Aorta (tissue), 5 donors: ENCODE measurements at places on chromosomes 2 and 18.

DNA sequence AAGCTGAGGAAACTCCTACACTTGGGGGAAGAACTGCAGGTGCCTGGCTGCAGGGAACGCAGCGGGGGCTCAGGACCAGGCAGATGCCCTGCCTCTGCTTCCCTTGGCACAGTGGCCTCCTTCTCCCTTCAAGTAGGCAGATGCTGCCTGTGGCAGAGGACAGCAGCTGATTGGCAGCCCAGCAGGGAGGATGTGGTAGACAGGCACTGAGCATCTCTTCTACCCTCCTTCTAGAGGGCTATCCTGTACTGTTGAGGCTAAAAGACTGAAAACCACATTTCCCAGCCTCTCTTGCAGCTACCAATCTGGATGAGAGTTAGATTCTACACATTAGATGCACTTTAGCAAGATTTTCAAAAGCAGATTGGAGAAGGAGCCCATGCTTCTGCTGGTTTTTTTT lies 105.7 kb downstream of the MSH2 start:
- H3K36me3 ChIP-seq = no peaks in the 10 kb centered on the region
- no peak overlapping the region for H3K27ac ChIP-seq
- DNase-seq = no peak
- H3K4me1 ChIP-seq = no peaks in the 10 kb centered on the region
- H3K27me3 ChIP-seq = no peaks in the 10 kb centered on the region
- no peak overlapping the region for H3K4me3 ChIP-seq

DNA sequence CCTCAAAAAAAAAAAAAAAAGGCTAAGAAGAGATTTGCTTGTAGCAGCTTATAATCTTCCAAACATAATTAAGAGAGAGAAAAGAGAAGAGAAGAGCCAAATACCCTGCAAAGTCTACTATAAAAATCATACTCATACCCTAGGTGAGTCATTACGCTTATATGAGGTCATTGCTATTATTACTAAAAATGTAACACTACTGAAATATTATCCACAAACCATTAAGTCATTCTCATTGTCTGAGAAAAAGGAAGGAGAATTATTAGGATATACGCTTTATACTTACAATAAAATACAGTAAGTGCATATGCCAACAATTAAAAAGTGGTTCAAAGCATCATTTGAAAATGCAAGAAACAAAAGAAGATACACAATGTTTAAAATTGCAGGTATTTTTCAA lies 66.5 kb downstream of the COLEC12 start:
- no peak overlapping the region for H3K27ac ChIP-seq
- H3K36me3 ChIP-seq = no peaks in the 10 kb centered on the region
- no peak for DNase-seq
- no peaks in the 10 kb centered on the region for H3K27me3 ChIP-seq

- no peak for DNase-seq
- H3K4me1 ChIP-seq = no peaks in the 10 kb centered on the region
- no peaks in the 10 kb centered on the region for H3K27me3 ChIP-seq
- no peaks in the 10 kb centered on the region for H3K36me3 ChIP-seq
- H3K4me3 ChIP-seq = no peak overlapping the region
Observed at GRCh38 chr2:10830641-10831399, 18.2 kb upstream of the PDIA6 start.

GRCh38 chr2:178718988-178719387 lies 88.2 kb downstream of the TTN start:
- no peaks in the 10 kb centered on the region for H3K36me3 ChIP-seq
- H3K27ac ChIP-seq = no peak overlapping the region
- no peak overlapping the region for H3K4me3 ChIP-seq
- H3K4me1 ChIP-seq = no peaks in the 10 kb centered on the region
- DNase-seq = no peak

DNA sequence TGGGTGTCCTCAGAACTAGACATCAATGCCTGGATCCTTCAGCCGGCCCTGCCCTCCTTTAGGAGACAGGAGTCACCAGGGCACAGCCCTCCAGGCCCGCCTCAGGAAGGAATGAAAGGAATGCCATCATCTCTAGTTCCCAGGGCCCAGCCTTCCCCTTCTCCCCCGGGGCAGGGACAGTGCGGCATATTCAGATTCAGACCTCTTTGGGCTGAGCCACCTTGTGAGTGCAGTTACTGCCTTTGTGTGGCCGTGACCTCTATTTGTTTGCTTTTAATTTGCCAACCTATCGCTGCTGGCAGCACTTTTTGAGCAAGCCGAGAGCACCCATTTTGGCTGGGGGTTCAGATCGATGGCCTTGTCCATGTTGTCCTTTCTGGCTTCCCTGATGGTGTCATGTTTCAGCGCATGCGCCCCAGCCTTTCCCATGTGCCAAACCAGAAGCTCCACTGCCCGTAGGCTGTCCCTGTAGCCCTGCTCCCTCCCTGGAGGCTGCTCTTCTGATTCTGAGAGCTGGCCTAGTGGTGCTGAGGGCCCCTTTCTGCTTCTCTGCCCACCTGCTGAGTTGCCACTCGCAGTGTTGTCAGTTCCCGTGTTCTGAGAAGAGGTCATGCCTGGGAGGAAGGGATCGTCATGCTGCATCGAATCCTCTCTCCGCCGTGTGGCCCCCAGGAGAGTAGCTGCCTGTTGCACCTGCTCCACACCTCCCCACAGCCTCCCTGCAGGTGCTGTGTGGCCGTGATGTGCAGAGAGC lies 10.9 kb downstream of the ANKRD23 start:
- H3K27ac ChIP-seq = no peak overlapping the region
- no peaks in the 10 kb centered on the region for H3K4me1 ChIP-seq
- H3K4me3 ChIP-seq = no peak overlapping the region
- H3K36me3 ChIP-seq = no peaks in the 10 kb centered on the region
- DNase-seq = peak; percentile 87

DNA sequence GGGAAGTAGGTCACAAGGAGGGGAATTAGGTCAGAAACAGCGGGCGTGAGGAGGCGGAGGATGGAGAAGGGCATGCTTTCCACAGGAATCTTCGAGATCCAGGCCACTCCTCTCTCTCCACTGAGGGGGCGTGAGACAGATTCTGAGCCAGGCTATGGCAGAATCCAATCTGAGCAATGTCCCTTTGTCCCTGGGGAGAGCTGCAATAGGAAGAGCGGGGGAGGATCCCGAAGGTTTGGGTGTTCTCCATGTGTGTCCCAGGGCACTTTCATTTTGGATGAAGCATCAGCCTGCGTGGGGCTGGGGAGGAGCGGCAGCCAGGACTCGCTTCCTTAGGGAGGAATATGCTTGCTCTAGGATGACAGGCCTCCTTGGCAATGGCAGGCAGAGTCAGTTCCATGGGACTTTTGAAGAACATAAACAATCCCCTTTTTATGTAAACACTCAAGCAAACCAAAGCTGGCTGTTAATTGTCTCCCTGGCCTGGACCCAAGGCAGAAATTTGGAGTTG lies 84.0 kb downstream of the LIPG start:
- H3K4me1 ChIP-seq = no peaks in the 10 kb centered on the region
- no peak overlapping the region for H3K4me3 ChIP-seq
- no peaks in the 10 kb centered on the region for H3K27me3 ChIP-seq
- H3K27ac ChIP-seq = no peak overlapping the region

DNA sequence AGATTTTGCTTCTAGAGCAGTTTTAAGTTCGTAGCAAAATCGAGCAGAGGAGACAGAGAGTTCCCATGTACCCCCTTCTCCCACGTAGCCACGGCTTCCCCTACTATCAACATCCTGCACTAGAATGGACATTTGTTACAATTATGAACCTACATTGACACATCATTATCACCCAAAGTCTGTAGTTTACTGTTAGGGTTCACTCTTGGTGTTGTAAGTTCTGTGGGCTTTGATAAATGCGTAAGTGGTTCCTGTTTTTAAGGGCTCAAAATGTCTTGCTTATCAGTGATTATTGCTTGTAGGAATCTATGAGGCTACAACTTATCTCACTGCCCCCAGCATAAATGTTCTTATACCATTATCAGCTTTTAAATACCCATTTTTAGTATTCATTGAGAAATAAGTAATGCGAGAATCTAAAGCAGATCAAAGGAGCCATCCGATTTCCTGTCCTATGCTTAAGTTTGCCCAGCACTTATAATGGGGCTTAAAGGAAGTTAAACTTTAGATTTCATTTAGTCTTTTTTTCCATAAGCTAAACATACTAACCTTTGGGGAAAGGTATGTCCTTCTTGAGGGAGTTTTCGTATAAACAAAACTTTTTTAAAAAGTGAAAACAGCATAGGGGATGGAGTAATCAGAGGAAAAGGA lies 118.7 kb downstream of the HAUS1 start:
- H3K36me3 ChIP-seq = no peaks in the 10 kb centered on the region
- no peak for DNase-seq
- H3K4me3 ChIP-seq = no peak overlapping the region
- no peak overlapping the region for H3K27ac ChIP-seq
- H3K27me3 ChIP-seq = no peaks in the 10 kb centered on the region

- no peak for DNase-seq
- H3K27me3 ChIP-seq = no peaks in the 10 kb centered on the region
- no peak overlapping the region for H3K4me3 ChIP-seq
- H3K4me1 ChIP-seq = no peaks in the 10 kb centered on the region
- H3K27ac ChIP-seq = no peak overlapping the region
Observed at GRCh38 chr2:219159771-219160185, 837 bp downstream of the NHEJ1 start.
